EH (cell line): ENCODE measurements at places on chromosomes 12 and 14.

GRCh38 chr12:8828257-8829124 lies 6.1 kb downstream of the A2ML1 start:
- DNase-seq, result peak; percentile 6

- DNase-seq, result no peak
Observed at GRCh38 chr12:102756530-102756929, 160.5 kb downstream of the PAH start.

DNA sequence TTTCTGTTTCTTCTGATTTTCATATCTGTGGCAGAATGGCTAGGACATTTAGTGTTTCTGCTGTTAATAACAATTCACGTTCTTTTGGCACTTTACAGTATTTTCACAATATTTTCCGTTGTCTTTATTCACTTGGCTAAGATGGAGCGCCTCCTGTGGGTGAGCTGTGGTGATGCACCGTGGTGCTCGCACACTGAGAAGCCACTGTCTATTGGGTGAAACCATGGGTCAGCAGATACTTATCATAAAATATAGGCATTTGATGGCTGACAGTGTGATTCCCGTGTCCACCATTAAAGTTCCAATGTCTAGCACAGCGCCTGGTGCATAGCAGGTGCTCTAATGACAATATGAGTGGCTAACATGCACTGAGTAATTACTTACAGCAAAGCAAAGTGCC lies 141.8 kb downstream of the VRK1 start:
- no peak for DNase-seq

DNA sequence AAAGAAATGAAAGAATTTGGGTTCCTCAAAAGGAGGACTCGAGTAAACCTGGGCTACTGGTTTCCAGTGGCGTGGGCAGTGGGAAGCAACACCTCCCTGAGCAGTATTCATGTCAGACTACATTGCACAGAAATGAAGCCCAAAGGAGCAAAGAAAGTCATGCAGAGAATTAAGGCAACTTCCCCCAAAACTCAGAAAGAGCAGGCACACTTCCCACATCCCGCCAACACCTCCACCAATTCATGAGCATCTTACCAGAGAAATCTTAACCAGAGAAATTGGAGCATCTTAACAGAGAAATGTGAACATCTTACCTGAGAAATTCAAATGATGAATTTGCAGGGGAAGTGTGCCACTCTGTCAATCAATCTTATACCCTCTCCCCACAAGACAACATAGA lies 36.7 kb downstream of the SLC8A3 start:
- no peak for DNase-seq

DNA sequence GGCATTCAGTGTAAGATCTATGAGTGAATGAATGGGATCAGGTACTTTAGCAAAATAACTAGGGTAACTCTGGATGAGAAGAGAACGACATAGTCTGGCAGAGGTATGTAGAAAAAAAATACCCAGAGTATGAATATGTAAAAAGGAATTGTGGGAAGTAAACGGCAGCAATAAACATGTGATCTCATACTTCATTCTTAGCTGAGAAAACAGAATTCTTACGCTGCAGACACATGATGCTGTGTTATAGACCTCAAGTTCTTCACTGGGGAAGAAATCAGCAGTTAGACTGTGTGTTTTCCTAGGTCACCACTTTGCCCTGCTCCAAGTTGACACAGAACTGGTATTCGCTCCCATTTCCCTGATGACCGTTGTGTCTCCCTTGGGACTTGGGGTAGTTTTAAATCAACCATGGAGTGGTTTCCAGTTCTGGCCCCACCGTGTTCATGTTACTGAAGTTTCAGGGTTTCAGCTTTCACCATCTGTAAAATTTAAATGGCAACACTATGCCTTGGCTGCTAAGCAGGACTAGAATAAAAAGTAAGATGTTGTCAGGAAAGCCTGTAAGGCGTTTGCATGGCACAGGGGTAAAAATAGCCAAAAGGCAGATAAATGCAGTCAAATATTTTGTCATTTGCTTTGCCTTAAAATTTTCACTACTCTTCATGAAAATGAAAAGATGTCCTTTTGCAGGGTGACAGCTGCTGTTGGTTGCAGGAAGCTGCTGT lies 223.7 kb downstream of the PELI2 start:
- DNase-seq, result peak; percentile 62

GRCh38 chr12:110640275-110641025 lies 26.5 kb downstream of the TCTN1 start:
- no peak for DNase-seq

GRCh38 chr12:11014234-11014633 lies 8.2 kb downstream of the TAS2R19 start:
- DNase-seq, result peak; percentile 46

- no peak for DNase-seq
Observed at GRCh38 chr12:2298556-2299200, 245.9 kb downstream of the CACNA1C start.

DNA sequence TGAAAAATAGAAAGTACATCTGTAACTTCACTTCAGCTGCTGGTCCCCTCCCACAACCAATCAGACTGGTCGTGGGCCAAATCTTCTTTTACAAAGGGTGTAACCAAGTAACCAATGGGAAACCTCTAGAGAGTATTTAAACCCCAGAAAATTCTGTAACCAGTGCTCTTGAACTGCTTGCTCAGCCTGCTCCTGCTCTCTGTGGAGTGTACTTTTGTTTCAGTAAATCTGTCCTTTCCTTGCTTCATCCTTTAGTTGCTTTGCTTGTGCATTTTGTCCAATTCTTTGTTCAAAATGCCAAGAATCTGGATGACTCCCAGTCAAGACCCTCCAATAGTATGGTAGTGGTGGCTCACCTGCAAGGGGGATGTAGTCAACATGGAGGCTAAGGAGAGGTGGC lies 489.1 kb downstream of the FUT8 start:
- no peak for DNase-seq

GRCh38 chr14:23066368-23066767 lies 9.0 kb upstream of the CDH24 start:
- DNase-seq, result no peak
